ENCODE measurements at places on chromosomes 12 and 14.

DNA sequence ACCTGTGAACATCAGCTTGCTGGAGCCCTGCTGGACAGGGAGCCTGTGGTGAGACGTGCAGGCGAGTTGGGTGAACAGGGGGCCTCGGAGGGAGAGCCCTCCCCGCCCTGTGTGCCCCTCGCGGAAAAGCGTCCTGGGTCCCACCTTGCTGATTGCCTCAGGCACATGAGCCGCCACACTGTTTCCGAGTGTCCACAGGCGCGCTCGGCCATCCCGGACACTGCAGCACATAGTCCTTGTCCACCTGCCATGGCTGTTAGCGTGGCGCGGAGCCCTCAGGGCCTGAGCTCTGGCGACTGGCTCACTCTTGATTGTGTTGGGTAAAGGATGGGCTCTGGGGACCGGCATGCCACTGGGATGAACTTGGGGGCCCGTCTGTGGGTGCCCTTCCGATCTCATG is 40.0 kb downstream of the PACS2 start:
- no peak for DNase-seq

GRCh38 chr14:96705422-96706092 is 91.6 kb upstream of the VRK1 start:
- no peak for DNase-seq

- no peak for DNase-seq
Measured at GRCh38 chr12:105378911-105379310, 48.4 kb downstream of the C12orf75 start.

DNA sequence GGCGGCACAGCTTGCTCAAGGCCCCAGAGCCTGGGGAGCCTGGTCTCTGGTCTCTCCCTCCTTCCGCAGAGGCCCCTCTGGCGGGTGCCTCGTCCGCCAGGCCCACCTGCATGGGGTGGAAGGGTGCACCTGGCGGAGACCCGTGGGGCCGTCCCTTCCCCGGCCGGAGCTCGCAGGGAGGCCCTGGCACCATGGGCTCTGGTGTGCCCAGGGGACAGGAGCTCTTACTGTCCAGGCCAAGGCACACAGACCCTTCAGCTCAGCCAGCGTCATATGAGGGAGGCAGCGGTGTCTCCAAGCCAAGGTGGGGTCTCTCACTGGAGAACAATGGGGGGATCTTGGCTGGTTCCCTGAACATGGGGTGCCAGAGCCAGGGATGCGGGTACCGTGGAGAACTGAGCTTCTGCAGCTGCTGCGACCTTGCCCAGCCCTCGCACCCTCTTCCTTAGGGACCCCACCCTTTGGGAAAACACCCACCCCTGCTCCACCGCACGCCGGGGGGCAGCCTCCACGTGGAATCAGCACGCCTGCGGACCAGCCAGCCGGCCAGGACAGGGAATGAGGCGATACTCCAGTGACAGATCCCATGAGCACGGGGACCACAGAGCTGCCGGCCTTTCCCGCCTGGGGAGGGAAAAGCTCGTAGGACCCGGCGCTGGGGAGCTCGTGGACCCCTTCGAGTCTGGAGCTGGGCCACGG is 25.7 kb upstream of the GALNT9 start:
- no peak for DNase-seq

DNA sequence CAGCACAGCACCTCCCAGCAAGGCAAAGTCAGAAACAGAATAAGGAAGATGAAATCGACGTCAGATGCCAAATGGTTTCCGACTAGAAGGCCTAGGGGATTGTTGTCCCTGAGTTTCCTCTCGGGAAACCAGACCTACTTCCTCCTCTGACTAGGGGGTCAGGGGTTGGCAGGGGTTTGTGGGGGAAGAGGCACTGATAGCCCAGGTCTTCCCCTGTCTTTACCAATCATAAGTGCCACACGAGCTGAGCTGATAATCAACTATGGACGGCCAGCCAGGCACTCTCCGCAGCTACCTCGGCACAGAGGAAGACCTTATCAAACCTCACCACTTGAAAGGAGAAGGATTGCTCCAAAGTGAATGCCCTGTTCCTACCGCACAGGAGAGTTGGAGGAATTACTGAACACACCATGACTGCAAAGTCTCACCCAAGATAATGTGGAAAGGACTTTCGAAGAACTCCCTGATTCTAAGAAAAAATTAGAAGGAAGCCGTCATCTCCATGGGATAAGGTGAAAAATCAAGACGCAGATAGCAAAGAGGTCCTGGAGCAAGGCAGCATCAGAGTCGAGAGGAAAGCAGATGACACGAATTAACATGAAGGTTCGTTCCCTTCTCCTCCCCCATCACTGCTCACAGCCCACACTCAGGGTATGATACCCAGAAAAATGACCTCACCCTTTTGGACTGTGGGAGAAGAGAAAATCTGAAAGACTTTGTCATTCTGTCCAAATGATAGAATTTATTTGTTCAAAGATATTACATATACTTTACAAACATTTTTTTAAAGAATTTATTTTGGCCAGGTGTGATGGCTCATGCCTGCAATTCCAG is 77.7 kb upstream of the MED13L start:
- no peak for DNase-seq

- no peak for DNase-seq
Measured at GRCh38 chr12:78060186-78060585, 229.5 kb downstream of the NAV3 start.

- no peak for DNase-seq
Measured at GRCh38 chr12:98371419-98371818, 144.0 kb upstream of the TMPO start.

GRCh38 chr14:53564870-53565269 is 391.8 kb downstream of the BMP4 start:
- no peak for DNase-seq

DNA sequence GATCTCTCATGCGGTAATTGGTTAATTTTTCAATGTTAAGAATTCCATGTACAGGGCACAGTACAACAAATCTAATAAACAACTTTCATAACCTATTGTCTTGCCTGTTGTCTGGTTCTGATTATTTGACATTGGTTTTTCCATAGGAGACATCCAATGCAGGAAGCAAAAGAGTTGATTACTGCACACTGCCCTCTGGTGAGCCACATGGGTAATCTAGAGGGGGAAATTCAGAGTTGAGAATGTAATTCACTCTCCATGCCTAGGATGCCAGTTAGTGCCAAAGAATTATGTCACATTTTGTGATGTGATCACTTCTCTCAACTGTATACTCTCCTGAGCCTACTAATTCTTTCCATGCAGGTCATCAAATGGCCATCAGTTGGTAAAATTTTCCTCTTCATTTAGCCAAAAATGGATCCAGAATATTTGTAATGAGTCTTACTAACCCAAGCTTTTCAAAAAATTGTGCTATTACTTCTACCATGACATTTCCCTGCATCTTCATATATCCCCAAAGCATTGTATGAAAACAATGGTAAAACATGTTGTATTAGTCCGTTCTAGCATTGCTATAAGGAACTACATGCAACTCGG is 17.7 kb upstream of the CCDC91 start:
- no peak for DNase-seq

DNA sequence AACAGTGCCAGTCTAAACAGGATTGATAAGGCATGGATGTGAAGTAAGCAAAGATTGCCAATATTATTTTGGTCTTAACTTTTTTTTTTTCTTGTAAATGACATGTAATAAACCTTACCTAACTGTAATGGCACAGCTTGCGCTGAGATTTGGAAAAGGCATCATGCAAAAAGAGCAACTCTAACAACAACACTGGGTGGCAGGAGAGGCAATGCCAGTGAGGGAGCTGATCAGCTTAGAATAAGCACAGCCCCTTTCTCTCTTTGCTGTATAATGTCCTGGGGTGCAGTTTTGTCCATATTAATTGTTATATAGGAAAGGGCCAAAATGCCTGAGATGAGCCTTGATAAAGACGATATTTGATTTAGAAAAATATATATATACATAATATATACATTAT is 1589.7 kb upstream of the FLRT2 start:
- no peak for DNase-seq

GRCh38 chr12:67837876-67838275 is 151.4 kb upstream of the IFNG-AS1 start:
- no peak for DNase-seq

DNA sequence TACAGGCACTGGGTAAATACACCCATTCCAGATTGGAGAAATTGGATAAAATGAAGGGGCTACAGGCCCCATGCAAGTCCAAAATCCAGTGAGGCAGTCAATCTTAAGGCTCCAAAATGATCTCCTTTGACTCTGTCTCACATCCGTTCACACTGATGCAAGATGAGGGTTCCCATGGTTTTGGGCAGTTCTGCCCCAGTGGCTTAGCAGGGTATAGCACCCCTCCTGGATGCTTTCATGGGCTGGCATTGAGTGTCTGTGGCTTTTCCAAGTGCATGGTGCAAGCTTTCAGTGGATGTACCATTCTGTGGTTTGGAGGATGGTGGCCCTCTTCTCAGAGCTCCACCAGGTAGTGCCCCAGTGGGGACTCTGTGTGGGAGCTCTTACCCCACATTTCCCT is 427.2 kb downstream of the TRHDE start:
- DNase-seq: no peak

- no peak for DNase-seq
Measured at GRCh38 chr14:26123459-26123858, 474.4 kb downstream of the NOVA1 start.

- DNase-seq: no peak
Measured at GRCh38 chr14:96081767-96082400, 42.7 kb downstream of the C14orf132 start.

GRCh38 chr12:18320036-18320617 is 58.8 kb downstream of the PIK3C2G start:
- no peak for DNase-seq

GRCh38 chr12:57693317-57693658 is 644 bp upstream of the OS9 start:
- DNase-seq: no peak

DNA sequence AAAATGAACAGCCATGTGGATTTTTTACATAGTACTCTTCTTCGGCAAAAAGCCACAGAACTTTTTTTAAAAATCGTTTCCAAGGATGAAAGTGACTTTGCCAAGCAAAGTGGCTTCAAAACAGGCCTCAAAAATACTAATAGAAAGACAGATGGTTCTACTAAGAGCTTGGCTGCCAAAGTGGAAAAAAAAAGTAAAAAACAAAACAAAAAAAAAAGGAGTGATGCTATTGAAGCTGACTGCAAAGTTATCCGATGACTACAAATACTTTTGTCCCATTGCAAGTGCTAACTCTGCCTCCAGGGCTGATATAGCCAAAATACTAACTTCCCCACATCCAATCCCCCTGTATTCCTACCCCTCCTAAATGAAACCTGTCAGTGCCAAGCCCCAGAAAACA is 277.6 kb downstream of the SOX5 start:
- DNase-seq: no peak

DNA sequence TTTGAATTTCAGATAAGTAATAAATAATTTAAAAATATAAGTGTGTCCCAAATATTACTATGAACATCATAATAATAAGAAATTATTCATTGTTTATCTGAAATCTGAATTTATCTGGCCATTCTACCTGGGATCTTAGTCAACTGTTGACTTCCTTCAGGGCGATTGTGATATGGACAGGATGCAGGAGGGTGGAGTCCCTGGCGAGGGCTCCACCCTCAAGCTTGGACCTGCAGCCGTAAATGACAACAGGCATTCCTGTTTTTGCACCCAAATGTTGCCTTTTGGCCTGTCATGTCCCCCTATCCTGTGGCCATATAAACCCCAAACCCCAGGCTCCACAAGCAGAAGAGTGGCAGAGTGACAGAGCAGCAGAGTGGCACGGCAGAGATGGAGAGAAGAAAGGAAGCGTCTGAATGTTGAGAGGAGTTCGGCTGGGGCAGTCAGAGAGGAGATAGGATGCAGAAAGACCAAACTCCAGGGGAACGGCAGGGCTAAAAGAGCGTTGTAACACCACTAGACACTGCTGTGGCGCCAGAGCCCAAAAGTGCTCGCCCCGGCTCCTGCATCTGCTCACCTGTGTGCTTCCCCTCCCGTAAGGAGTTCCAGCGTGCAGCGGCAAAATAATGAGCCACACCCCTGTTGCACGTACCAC is 39.4 kb upstream of the FUT8 start:
- no peak for DNase-seq

GRCh38 chr12:102408487-102409297 is 71.7 kb downstream of the IGF1 start:
- DNase-seq: no peak

DNA sequence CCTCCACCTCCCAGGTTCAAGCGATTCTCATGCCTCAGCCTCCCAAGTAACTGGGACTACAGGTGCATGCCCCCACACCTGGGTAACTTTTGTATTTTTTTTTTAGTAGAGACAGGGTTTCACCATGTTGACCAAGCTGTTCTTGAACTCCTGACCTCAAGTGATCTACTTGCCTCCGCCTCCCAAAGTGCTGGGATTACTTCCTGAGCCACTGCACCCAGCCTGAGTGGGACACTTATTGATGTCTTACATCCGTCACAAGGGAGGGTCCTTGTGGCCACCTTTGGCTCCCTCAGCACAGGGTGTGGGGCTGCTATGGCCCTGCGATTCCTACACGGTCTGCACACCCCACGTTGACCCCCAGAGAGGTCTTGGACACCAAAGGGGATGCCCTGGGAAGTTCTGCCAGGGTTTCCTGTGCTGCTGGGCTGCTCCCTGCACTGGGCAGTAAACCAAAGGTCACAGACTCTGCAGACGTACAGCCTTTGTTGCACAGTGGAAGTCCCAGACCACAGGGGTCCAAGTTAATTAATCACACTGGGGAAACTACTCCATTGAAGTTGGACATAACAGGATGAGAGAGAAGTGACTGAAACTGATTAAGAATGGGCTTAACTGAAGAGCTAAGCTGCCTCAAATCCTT is 95.7 kb downstream of the SAMD4A start:
- DNase-seq: no peak

GRCh38 chr12:14086838-14087237 is 105.4 kb upstream of the GRIN2B start:
- DNase-seq: no peak

DNA sequence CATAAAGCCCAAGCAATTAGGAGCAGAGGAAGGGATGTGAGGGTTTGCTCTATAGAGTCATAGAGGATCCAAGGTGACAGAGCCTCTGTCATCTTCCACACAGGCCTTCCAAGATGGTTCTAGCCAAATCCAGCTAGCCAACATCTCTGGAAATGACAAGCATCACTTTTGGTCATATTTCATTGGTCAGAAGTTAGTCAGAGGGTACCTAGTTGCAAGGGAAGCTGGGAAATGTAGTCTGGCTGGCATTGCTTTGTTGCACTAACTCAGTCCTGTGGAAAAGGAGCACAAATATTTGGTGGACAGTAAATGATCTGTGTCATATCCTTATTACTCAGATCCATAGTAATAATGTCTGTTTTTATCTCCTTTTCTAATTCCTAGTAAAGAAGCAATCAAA is 715.7 kb downstream of the NRXN3 start:
- no peak for DNase-seq

DNA sequence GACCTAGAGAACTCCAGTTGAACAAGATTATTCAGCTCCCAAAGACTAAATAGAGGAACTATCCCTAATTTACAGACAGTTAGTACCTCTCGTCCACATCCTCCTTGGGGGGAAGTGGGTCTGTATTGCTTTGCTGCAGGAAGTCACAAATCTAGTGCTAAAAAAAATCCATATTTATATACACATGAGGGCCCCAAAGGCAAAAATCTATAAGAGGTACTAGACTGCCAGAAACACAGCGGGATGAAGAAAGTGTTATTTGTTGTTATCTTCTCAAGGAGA is 190.1 kb downstream of the TTC8 start:
- DNase-seq: no peak
